ENCODE measurements at places on chromosomes 4 and X.

- DNase-seq: no peak
Observed at GRCh38 chrX:18833071-18833731, 125.8 kb downstream of the PPEF1 start.

GRCh38 chrX:46759645-46759974, 692 bp upstream of the SLC9A7 start:
- no peak for DNase-seq

GRCh38 chr4:174595141-174595929, 73.0 kb upstream of the HPGD start:
- DNase-seq: no peak

GRCh38 chr4:47494124-47494430, 9.0 kb downstream of the ATP10D start:
- no peak for DNase-seq

- no peak for DNase-seq
Observed at GRCh38 chr4:73028621-73029020, 40.9 kb downstream of the COX18 start.

GRCh38 chr4:6201580-6202091, 1.3 kb upstream of the JAKMIP1 start:
- no peak for DNase-seq

GRCh38 chr4:84583876-84584380, 1.0 kb downstream of the CDS1 start:
- DNase-seq: no peak

GRCh38 chr4:8115203-8115520, 43.5 kb downstream of the ABLIM2 start:
- DNase-seq: no peak

DNA sequence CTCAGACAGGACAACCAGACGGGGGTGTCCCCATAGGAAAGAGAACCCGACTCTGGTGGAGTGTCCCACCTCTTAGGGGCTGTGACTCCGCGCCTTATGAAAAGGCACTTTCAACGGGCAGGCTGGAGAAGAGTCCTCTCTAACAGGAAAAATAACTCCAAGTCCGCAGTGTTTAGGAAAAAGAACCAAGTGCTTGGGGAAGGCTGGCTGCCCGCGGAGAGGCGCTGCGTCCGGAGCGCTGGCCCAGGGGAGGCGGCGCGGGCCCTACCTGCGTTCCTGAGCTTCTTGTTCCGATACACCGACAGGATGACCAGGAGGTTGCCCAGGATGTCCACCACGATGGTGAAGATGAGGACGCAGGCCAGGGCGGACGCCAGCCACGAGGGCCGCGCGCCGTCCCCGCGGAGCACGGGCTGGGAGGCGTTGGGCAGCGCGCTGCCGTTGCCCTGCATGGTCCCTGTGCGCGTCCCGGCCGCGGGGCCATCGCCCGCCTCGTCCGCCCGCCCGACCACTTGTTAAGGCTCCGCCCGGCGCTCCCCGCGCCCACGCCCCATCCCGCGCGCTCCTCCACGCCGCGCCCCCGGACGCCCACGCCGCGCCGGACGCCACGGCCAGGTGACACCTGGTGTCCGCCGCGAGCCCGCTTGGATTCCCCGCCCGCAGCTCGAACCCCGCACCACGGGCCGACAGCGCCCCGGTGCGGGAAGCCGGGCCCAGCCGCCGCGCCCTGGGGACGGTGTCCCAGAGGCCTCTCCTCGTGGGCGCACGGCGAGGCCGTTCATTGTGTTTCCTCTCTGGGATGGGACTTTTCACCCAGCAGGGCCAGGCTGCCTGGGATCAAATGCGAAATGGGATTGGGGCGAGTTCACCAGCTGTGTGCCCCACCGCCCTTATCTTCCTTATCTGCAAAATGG, at the start of gene MTNR1A:
Gene MTNR1A, minus strand, starts transcription at position 654 of the 914 bp plus-strand sequence. Its CDS starts 202 bp downstream, at position 452.
- DNase-seq: no peak

- DNase-seq: no peak
Observed at GRCh38 chr4:102616636-102617035, 115.5 kb downstream of the NFKB1 start.

DNA sequence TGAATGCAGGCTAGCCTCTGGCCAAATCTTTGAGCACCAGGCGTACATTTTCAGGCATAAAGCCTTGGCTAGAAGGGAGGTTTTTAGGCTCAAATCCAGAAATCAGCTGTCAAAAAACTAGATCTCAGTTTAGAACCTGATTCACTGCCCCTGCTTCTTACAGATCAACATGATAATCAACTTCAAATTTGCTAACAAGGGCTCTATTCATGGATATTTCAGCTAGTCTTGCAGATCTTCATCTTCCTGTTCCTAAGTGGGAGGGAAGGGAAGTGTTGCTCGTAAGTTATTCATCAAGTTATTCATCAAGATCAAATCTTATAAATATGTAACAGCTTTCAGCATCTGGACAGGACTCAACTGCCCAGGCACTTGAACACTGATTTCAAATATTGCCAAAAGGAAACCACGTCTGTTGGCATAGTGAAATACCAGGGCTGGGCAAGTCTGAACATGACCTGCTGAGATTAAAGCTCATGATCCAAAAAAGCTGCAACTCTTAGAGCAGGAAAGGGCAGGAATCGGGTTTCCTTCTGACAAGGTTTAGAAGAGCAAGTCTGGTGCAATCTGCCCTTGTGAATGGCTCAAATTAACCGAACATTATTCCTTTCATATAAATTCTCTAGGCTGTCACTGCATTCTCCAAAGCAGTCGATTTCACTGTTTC, 200.3 kb downstream of the PDGFC start:
- no peak for DNase-seq

DNA sequence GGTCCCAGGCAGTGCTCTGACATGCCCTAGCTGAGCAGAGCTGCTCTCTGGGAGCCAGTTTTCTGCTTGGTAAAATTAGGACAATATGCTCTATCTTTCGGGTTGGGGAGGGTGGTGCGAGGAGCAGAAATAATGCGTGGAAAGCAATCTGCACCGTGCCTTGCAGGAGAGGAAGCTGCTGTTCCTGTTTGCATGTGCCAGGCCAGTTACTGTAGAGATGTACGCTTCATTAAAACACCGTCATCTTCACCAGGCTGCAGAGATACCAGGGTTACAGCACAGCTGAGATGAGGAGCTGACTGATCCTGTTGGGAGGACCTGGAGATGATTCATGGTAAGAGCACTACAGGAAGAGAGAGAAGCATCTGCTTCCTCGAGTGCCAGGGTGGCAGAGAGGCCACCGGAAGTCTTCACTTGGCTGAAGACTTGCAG, 29.5 kb upstream of the IRF2 start:
- peak; percentile 2 for DNase-seq

- DNase-seq: no peak
Observed at GRCh38 chrX:134868771-134869495, 121.9 kb upstream of the SMIM10 start.

- no peak for DNase-seq
Observed at GRCh38 chr4:37146260-37146659, 98.3 kb upstream of the NWD2 start.

- no peak for DNase-seq
Observed at GRCh38 chr4:24330172-24330571, 254.2 kb downstream of the DHX15 start.

GRCh38 chrX:29107231-29107630, 520.0 kb downstream of the IL1RAPL1 start:
- no peak for DNase-seq

- no peak for DNase-seq
Observed at GRCh38 chrX:34528081-34528480, 129.0 kb downstream of the TMEM47 start.

- DNase-seq: no peak
Observed at GRCh38 chr4:78496021-78496643, 55.4 kb upstream of the ANXA3 start.

DNA sequence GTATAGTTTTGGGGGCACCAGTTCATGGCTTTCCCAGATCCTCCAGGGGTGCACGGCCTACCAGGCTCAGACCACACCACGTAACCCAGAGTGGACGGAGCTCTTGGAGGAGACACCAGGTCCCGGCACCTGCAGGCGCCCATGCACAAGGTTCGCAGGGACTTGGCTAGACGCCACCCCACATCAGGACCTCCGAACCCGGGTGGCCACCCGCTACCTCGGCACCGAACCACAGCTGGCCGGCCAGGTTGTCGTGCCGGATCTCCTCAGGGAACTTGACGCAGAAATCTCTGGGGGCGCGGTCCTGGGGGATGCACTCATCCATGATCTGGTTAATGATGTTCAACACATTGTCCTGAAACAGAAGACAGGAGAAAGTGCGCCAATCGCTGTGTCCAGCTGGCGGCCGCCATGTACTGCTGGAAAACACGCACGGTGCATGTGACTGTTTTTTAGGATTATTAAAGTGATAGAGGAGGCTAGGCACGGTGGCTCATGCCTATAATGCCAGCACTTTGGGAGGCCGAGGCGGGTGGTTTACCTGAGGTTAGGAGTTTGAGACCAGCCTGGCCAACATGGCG, 77.1 kb downstream of the ZFYVE28 start:
- no peak for DNase-seq

DNA sequence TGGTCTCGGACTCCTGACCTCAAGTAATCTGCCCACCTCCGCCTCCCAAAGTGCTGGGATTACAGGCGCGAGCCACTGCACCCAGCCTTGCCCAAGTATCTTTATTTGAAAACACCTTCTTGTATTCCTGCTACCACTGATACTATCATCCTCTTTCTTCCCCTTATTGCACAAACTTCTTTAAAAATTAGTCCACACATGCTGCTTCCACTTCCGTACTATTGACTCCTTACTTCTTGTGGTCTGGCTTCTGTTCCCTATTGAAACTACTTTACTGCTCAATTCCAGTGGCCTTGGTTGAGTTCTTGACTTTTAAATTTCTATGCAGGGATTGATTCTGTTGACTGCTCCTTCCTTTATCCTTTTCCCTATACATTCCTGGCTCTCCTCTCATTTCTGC, 38.8 kb downstream of the MTM1 start:
- DNase-seq: no peak

- DNase-seq: peak; percentile 26
Observed at GRCh38 chr4:128862608-128863311, 53.3 kb downstream of the JADE1 start.

GRCh38 chr4:3775005-3775404, 8.8 kb downstream of the ADRA2C start:
- DNase-seq: no peak

GRCh38 chr4:141497627-141498026, 138.8 kb upstream of the IL15 start:
- no peak for DNase-seq

DNA sequence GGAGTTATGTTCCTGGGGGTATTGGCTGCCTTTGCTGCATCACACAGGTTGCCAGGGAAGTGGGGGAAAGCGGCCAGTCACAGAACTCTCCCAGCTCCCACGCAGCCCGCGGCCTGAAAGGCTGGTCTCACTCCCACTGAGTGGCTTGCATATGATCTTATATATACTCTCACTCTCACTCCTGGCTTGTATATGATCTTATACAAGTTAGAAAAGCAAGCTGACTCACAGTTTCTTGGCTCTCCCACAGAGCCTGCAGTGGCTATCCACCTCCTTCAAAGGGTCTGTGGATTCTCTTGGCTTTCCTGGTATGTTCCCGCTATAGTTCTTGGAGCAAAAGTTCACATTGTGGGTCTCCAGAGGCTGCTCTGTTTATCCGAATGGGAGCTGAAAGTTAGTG, 833.5 kb upstream of the GALNTL6 start:
- DNase-seq: no peak

GRCh38 chr4:81506731-81507130, 35.0 kb upstream of the RASGEF1B start:
- no peak for DNase-seq

- DNase-seq: no peak
Observed at GRCh38 chr4:17597517-17597916, 16.9 kb upstream of the MED28 start.

GRCh38 chr4:176492646-176493302, 173.0 kb downstream of the SPCS3 start:
- no peak for DNase-seq

- no peak for DNase-seq
Observed at GRCh38 chr4:98861100-98861884, 67.6 kb downstream of the EIF4E start.

DNA sequence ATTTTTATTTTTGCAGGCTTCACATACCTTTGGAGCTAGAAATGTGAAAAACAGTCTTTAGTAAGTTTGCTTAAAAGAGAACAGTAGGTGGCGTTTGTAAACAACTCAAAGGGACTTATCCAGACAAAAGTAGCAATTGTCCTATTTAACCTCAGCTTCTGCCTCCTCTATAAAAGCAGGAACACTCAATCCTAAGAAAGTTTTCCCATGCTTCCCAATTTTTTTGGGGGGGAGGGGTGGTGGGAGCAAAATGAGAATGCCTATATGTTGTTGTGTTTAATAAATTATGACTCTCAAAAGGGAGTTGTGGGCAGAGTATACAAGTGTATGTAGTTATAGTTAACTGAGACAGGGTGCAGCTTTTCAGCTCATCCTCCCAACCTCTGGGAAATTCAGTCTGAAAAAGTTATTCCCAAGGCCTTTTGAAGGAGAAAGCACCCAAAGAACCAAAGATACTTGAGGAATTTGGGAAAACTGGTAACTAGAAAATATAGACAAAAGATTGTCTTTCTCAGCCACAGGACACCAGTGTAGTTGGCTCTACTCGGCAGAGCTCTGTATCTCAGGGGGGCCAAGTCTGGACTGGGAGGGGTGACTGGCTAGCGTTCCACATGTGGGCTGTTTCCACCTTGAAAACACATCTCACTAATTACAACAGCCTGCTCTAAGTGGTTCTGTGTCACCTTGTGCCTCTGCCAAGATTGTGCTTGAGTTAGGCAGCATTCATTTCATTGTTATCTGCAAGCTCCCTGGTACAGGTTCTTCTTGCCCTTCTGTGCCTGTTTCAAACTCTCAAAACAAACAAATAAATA, 2.8 kb downstream of the SFRP2 start:
- no peak for DNase-seq

GRCh38 chrX:154595559-154596249, 10.8 kb downstream of the CTAG1A start:
- no peak for DNase-seq

- DNase-seq: no peak
Observed at GRCh38 chr4:44425614-44426208, 22.9 kb downstream of the KCTD8 start.

- no peak for DNase-seq
Observed at GRCh38 chr4:176309046-176309445, 10.7 kb upstream of the SPCS3 start.

DNA sequence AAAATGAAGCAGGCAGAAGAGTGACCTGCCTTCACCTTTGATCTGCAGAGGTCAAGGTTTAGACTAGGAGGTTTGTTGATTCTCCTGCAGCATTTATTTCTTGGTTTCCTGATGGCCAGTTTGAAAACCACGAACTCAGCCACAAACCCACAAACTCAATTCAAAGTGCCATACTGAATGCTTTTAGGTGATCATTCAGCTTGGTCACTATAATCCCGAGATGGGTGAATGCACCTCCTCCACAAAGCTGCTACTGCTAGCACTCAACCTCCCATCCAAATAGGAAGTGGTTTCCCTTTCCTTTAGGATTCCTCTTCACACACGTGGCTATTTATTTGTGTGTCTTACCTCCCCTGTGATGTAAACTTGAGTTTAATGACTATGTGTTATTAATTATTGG, 225.2 kb downstream of the MID1 start:
- no peak for DNase-seq

GRCh38 chrX:49726966-49727365, 31.2 kb upstream of the PAGE1 start:
- DNase-seq: no peak

Data from activated CD4-positive, alpha-beta T cell treated with anti-CD3 and anti-CD28 coated beads, Interleukin-2, amount 50 U/mL, for 1 hour (primary cell).